ENCODE measurements at places on chromosomes 11 and 22. TPM values are rescaled to one million over a fixed set of nuclear protein-coding genes. Genes with fewer than 3 reads are reported as not detected.
A peak's percentile ranks its signal among the peaks of the same experiment; 100 is the strongest.

The PRDM11 gene
- total RNA-seq: 29.6 TPM

The EML3 gene
- total RNA-seq: 134 TPM

DNA sequence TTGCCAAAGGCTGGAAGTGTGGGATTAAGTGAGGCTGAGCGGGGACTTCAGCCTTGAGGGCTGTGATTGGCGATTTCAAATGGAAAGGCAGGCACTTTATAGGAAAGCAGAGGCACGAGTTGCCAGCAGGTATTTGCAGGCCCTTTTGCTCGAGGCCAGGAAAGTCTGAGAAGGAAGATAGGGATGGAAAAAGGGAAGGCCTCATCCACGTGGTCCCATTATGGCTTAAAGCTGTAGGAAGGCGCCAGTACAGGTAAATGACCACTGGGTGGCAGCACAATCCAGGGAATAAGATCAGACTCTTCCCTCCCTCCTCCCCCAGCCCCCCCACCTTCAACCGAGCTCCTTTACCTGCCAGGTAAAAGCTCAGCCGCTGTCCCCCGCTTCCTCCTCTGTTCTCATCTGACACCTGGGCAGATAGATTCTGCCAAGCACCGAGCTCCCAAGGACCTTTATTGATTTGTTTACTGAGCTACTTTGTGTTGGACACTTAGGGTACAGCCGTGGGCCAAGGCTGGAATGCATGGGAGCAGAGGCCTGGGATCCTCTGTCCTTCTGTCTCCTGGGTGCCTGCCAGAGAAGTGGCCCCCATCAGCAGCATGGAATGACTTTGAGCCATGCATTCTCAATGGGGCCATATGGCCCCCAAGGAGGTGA, 7.5 kb downstream of the P2RX3 start:
- H3K36me3 ChIP-seq: no peaks in the 10 kb centered on the region
- H3K4me1 ChIP-seq: no peaks in the 10 kb centered on the region
- no peak overlapping the region for H3K4me3 ChIP-seq
- DNase-seq: peak; percentile 69
- H3K27me3 ChIP-seq: no peaks in the 10 kb centered on the region

GRCh38 chr11:63698976-63699733, 17.9 kb downstream of the RTN3 start:
- no peaks in the 10 kb centered on the region for H3K27me3 ChIP-seq
- H3K4me1 ChIP-seq: no peaks in the 10 kb centered on the region
- no peak overlapping the region for H3K4me3 ChIP-seq
- no peak for DNase-seq
- no peaks in the 10 kb centered on the region for H3K36me3 ChIP-seq
- H3K27ac ChIP-seq: no peak overlapping the region

GRCh38 chr11:57649826-57650738, at the start of gene YPEL4:
Gene YPEL4 (minus strand): TSS chr11:57649912. CDS start chr11:57647107, 2,805 bp downstream.
- peak; percentile 72 for DNase-seq
- no peak within 1 kb of the TSS for H3K27ac ChIP-seq
- H3K27me3 ChIP-seq: no peaks in the 10 kb centered on the region
- H3K36me3 ChIP-seq: no peaks in the 10 kb centered on the region
- no peak within 1 kb of the TSS for H3K4me3 ChIP-seq

DNA sequence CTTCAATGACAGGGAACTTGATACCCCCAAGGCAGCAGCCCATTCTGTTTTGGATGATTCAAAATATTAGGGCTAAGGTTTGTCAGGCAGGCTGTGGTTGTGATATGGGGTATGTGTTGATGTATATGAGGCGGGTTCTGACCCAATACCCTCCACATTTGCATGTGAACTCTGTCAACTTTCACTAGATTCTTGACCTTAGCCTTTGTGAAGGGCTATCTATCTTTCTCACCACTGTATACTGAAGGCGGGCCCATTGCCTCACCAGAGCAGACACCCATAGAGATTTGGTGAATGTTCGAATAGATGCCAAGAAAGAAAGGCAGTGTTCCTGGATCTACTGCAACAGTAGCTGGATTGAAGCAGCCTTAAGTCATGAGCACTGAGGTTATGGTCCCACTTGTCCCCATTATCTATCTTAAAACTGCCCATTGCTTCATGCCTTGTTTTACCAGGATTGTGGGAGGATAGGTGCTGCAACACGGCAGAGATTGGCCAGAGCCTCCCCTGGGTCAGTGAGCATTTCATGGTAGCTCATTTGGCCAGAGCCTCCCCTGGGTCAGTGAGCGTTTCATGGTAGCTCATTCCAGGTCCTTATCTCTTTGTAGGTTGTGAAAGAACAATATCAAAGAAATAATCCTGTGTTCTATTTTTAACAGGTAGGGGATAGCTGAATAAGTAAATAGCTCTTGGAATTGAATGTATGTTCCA, 399.6 kb downstream of the TMEM135 start:
- no peaks in the 10 kb centered on the region for H3K36me3 ChIP-seq
- H3K27ac ChIP-seq: no peak overlapping the region
- H3K27me3 ChIP-seq: no peaks in the 10 kb centered on the region
- no peak overlapping the region for H3K4me3 ChIP-seq
- DNase-seq: no peak
- peaks cover 3% of the 10 kb centered on the region for H3K4me1 ChIP-seq

DNA sequence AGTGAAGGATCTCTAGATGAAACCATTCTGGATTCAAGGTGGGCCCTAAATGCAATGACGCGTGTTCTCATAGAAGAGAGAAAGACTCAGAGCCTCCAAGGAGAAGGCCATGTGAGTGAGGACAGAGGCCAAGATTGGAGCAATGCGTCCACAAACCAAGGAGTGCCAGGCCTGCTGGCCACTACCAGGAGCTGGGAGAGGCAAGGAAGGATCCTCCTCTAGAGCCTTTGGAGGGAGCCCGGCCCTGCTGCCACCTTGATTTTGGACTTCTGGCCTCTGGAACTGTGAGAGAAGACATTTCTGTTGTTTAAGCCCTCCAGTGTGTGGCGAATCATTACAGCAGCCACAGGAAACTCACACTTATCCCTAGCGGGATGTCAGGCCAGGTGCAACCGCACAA, 52.7 kb upstream of the SHANK2 start:
- no peak overlapping the region for H3K4me3 ChIP-seq
- DNase-seq: peak; percentile 6
- no peaks in the 10 kb centered on the region for H3K27me3 ChIP-seq
- H3K4me1 ChIP-seq: no peaks in the 10 kb centered on the region

All from aorta (tissue), 5 donors.